ENCODE measurements at places on chromosomes 1 and 21. TPM values are rescaled to one million over a fixed set of nuclear protein-coding genes. Genes with fewer than 3 reads are reported as not detected.

DNA sequence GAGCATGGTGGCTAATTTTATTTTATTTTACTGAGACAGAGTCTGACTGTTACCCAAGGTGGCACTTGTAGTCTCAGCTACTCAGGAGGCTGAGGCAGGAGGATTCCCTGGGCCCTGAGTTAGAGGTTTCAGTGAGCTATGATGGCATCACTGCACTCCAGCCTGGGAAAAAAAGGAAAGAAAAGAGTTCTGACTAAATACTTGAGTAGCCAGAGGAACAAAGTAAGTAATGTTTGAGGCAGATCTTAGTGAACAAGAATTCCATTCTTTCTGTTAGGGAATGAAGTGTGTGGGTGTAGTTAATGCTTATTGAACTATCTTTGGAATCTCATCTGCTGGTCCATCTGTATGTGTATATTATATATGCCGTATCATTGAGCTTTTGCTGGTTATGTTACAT, 13.1 kb upstream of the EVI5 start:
- H3K4me3 ChIP-seq: no peak overlapping the region
- H3K36me3 ChIP-seq: no peaks in the 10 kb centered on the region
- DNase-seq: no peak
- no peak overlapping the region for H3K27ac ChIP-seq

GRCh38 chr1:20469406-20470076, 16.5 kb downstream of the CAMK2N1 start:
- no peak overlapping the region for H3K27ac ChIP-seq
- DNase-seq: no peak
- H3K36me3 ChIP-seq: no peaks in the 10 kb centered on the region
- peaks cover 13% of the 10 kb centered on the region for H3K4me1 ChIP-seq
- H3K27me3 ChIP-seq: peaks cover 23% of the 10 kb centered on the region
- no peak overlapping the region for H3K4me3 ChIP-seq

GRCh38 chr21:46314441-46315020, 9.1 kb downstream of the C21orf58 start:
- H3K36me3 ChIP-seq: peaks cover 6% of the 10 kb centered on the region
- H3K27ac ChIP-seq: no peak overlapping the region
- no peak for DNase-seq
- no peaks in the 10 kb centered on the region for H3K4me1 ChIP-seq
- H3K27me3 ChIP-seq: no peaks in the 10 kb centered on the region

The FABP3 gene
- total RNA-seq: 27.1 TPM

- H3K4me3 ChIP-seq: peak overlapping the region; percentile 90
- peak overlapping the region; percentile 94 for H3K27ac ChIP-seq
- peaks cover 33% of the 10 kb centered on the region for H3K36me3 ChIP-seq
These were observed 1.7 kb downstream of the PRRX1 start for GRCh38 chr1:170665629-170666028.

GRCh38 chr1:160777486-160778089, 18.4 kb upstream of the LY9 start:
- H3K4me1 ChIP-seq: no peaks in the 10 kb centered on the region
- no peaks in the 10 kb centered on the region for H3K27me3 ChIP-seq

DNA sequence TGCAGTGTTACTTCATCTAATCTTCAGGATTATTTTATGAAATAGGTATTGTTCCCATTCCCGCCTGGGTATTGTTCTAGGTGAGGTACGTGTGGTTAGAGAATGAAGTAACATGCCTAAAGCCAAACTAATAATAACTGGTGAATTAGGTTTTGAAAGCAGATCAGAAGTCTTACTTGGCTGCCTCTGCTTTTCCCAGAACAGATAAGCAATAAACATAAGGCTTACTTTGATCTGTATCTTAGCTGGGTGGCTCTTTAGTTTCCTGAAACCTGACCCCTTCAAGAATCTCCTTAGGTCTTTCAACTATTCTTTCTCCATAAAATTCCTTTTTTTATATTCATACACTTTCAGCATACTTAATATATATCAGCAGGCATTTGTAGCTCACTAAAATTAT, 65.3 kb downstream of the VAV3 start:
- H3K36me3 ChIP-seq: no peaks in the 10 kb centered on the region
- H3K4me3 ChIP-seq: no peak overlapping the region
- H3K4me1 ChIP-seq: no peaks in the 10 kb centered on the region
- DNase-seq: no peak

All from osteocyte (in vitro differentiated cells).